Stimulated activated CD8-positive, alpha-beta memory T cell treated with anti-CD3 and anti-CD28 coated beads, Interleukin-7, amount 100 ng/mL, for 1 hour (primary cell): ENCODE measurements at places on chromosomes 5 and 9.

DNA sequence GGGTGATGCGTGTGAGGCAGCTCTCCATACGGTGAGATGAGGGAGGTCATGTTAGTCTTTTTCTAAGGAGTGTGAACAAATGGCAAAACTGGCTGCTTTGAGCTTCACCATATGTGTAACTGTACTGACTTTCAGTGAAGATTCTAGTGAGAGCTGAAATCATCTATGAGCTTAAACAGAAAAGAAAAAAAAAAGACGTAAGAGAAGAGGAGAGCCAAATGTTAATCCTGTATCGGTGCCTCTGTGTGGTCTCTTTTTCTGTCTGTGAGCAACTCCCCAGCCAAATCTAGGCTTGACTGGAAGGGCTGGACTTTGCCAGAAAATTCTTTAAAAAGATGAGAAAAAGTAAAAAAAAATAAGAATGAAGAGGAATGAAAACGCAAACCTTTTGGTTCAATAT lies 209.7 kb upstream of the TUT7 start:
- DNase-seq: no peak

DNA sequence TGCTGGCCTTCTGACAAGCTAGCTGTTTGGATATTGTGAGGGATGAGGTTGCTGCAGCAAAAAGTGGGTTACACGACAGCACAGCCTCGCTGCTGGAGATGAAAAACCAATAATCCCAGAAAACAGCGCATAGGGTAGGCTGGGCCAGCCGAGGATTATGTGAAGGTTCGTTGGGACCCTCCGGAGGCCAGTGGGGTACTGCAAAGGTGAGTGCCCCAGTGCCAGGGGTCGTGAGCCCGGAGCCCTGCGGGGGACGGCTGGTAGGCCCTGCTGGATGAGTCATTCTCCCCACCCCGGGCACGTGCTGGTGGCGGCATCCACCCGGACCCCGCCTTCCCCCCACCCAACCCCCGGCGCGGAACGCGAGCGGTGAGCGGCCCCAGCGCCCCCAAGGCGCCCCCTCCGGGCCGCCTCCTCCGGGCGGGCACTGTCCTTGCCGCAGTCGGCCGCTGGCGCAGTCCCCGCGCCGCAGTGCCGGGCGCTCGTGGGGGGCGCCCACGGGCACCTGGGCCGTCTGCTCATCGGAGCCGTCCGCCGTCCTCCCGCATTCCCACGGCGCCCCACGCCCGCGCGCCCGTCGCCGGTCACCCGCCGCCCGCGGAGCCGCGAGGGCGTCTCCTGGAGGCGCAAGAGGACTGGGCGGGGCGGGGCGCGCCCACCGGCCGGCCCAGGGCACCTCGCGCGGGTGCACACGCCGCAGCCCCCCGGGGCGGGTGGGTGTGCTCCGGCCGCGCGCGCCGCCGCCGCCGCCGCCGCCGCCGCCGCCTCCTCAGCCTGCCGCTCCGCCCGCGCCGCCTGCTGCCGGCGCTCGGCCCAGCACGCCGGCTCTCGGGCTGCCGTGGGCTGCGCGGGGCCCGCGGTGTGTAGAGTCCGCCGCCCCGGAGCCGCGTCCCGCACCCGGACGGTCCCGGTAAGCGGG lies at the start of gene PHF24:
Gene PHF24, plus strand, starts transcription at position 794 of the 919 bp plus-strand sequence. CDS start 13,014 bp downstream, outside the sequence.
- no peak for DNase-seq

- DNase-seq: no peak
Observed at GRCh38 chr5:33311893-33312292, 128.9 kb upstream of the TARS1 start.

DNA sequence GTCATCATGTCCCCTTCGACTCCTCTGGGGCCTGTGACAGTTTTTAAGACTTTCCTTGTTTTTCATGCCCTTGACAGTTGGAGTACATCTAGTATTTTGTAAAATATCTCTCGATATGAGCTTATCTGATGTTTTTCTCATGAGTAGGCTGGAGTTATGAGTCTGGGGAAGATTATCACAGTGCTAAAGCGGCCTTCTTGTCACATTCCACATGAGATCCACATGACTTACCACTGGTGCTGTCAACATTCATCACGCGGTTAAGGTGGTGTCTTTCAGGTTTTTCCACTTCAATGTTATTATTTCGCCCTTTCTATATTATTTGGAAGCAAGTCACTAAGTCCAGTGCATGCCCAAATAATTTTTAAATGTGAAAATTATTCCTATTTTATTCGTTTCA lies 17.1 kb upstream of the CAST start:
- DNase-seq: no peak

- DNase-seq: no peak
Observed at GRCh38 chr5:139828207-139828895, 32.7 kb downstream of the PSD2 start.

DNA sequence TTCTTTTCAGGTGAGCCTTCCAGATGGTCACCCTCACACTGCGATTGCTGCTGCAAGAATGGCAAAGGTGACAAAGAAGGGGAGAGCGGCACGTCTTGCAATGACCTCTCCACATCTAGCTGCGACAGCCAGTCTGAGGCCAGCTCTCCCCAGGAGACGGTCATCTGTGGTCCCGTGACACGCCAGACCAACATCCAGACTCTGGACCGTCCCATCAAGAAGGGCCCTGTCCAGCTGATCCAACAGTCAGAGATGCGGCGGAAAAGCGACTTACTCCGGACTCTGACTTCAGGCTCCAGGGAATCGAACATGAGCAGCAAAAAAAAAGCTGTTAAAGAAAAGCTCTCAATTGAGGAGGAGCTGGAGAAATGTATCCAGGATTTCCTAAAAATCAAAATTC lies 303.0 kb downstream of the KCTD16 start:
- no peak for DNase-seq

DNA sequence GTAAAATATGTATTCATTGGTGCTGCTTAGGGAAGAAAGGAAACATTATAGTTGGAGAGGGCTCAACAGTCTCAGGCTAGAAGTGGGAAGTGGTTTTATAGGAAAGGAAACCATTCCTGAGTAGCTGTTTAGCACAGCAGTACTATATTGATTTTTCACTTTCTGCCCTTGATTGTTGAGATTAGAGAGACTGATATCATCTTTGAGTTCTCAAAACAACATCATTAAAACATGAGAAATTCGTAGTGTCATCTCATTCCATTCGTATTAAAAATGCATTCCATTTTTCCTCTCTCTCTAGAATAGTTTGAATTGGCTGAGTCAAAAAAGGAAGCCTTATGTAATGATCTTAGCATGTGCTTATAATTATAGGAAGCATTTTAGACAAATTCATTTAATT lies 14.1 kb downstream of the POLR3G start:
- no peak for DNase-seq

- no peak for DNase-seq
Observed at GRCh38 chr9:12956805-12957204, 182.0 kb downstream of the LURAP1L start.

GRCh38 chr5:29263915-29264351 lies 1929.6 kb upstream of the CDH6 start:
- no peak for DNase-seq

GRCh38 chr9:111872886-111873285 lies 23.7 kb upstream of the UGCG start:
- no peak for DNase-seq

DNA sequence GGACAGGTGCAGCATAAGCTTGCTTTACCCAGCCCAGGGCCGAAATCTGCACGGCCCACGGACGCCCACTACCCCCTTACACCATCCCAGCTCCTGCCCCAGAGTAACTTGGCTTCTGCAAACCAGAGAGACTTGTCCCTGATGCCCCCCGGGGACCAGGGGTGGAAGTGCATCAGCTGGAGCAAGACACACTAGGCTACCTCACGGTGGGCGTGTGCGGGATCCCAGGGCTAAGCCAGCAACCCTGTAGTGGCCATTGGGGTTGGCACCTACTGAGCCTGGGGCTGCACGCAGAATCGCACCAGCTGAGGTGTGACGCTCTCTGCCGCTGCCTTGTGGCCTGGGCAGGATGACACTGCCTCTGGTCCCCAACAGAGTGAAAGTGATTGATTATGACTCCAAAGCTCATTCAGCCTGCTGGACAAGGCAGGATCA lies 6.1 kb upstream of the ZNF79 start:
- no peak for DNase-seq

GRCh38 chr5:161167016-161167767 lies 315.2 kb upstream of the ATP10B start:
- DNase-seq: no peak

GRCh38 chr9:5185220-5185840 lies at the start of gene INSL6:
Gene INSL6, minus strand, starts transcription at chr9:5185639. Its CDS starts 37 bp downstream, at chr9:5185602.
- no peak for DNase-seq

DNA sequence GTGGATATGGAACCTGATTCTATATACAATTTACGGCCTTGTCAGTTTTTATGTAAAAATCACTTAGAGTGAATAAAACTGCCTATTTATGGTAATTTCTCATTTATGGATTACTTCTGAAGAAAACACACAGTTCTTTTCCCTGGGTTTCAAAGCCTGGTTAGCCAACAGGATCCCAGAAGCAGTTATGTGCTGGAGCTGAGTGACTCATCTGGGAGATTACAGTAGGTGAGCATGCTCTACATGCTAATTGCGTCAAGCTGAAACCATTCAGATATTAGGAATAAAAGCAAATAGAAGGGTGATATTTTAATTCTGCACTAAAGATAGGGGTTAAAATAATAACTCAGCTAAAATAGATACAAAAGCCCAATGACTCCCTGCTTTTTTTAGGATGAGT lies 47.8 kb downstream of the PDE4D start:
- no peak for DNase-seq

- no peak for DNase-seq
Observed at GRCh38 chr9:134434894-134435506, 108.7 kb downstream of the RXRA start.

GRCh38 chr5:105506692-105507277 lies 1944.2 kb upstream of the NUDT12 start:
- DNase-seq: no peak

DNA sequence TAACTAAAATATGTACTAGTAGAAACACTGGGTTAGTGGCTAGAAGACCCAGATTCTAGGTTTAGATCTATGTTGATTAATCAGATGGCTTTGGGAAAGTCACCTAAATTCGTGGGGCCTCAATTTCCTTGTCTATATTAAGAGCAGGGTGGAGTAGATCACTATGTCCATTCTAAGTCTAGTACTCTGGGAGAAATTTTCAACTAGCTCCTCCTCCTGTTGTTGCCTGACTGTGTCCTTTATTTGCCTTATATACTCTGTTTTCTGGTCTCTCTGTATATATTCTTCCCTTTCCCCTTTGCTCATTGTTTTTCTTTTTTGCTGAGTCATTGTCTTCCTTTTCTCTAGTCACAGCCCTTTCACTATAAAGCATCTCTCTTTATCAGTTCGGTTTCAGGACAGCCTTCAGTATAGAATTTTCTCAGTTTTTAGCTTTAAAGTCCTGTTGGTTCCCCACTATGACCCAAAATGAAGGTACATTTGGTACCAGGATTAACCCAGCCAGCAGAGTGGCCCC lies 44.5 kb upstream of the CDH6 start:
- no peak for DNase-seq

DNA sequence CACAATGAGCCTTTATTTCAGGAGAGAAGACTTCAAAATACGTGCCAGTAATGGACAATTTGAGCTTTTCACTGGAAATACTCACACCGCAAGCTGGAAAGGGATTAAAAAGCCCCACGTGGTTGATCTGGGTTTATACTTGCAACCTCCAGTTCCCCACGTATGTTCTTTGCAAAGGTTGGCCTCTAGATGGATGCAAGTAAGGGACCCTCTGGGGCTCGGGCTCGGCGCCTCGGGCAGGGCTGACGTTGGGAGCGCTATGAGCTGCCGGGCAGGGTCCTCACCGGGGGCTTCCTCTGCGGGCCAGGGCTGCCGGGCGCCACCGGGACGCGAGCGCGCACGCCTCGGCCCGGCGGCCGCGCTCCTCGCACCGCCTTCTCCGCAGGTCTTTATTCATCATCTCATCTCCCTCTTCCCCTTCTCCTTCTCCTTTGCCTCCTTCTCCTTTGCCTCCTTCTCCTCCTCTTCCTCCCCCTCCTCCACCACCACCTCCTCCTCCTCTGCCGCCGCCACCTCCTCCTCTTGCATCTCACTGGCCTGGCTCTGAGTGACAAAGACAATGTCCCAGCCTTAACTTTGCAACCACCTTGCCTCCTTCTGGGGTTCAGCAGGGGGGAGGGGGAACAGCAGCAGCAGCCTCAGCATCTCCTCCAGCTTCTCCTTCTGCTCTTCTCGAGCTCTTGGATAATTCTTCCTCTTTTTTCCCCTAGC lies 701 bp upstream of the ZNF462 start:
- no peak for DNase-seq

DNA sequence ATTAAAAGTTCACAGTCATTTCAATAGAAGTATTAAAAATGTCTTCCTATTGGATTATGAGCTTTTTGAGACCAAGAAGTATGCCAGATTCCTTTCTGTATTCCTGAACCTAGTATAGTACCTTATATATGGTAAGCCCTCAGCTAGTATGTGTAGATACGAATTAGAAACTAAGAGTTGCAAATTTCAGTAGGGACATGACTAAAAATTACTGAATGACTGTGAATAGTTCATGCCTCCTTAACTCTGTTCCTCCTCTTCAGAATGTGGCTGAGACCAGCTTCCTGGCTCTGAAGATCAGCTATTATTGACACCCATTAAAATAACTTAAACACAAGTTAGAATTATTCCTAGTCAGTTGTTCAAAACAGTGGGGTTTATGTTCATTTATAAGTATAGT lies 19.7 kb downstream of the KDM3B start:
- DNase-seq: no peak

- DNase-seq: no peak
Observed at GRCh38 chr5:14428302-14429081, 153.1 kb upstream of the OTULINL start.

- no peak for DNase-seq
Observed at GRCh38 chr5:121138952-121139351, 674.9 kb downstream of the PRR16 start.

GRCh38 chr9:114098021-114098935 lies 814 bp downstream of the KIF12 start:
- DNase-seq: no peak

DNA sequence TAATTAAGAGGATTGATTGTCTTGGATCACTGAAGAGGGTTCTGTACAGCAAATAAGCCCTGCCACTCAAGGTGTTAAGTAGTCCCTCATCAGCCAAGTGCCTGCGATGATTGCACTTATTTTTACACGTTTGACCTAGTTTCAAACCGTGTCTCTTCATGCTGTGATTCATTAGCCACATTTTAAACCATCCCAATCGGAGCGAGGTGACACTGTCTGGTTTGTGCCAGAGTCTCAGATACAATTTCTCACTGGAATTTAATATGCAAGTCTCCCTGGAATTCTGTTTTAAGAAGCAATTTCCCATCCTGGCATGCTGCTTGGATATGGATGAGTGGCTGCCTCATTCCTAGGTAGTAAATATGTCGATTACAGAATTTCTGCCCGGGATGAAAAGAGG lies 1.6 kb downstream of the INSYN2B start:
- no peak for DNase-seq

GRCh38 chr5:53335115-53335514 lies 145.3 kb upstream of the FST start:
- no peak for DNase-seq

DNA sequence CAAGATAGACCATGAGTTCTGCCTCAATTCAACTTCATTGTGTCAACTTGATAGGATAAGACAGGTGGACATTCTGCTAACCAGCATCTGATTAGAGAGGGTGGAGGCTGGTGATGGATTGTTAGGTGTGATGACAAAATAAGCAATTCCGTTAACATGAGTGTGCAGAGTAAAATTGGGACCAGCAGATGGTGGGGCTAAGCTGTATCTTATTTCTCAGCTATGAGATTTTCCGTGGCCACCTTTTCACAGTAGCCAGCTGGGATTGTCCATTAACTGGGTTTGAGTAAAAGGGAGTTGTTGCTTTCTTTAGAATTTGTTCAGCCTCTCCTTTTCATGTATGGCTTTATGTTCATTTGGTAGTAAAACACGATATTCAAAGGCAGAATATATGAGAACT lies 28.8 kb upstream of the TAL2 start:
- DNase-seq: no peak
